ENCODE measurements at places on chromosomes 16 and 17.

- DNase-seq: peak; percentile 65
Observed at GRCh38 chr16:5056352-5056751, 9.4 kb downstream of the C16orf89 start.

DNA sequence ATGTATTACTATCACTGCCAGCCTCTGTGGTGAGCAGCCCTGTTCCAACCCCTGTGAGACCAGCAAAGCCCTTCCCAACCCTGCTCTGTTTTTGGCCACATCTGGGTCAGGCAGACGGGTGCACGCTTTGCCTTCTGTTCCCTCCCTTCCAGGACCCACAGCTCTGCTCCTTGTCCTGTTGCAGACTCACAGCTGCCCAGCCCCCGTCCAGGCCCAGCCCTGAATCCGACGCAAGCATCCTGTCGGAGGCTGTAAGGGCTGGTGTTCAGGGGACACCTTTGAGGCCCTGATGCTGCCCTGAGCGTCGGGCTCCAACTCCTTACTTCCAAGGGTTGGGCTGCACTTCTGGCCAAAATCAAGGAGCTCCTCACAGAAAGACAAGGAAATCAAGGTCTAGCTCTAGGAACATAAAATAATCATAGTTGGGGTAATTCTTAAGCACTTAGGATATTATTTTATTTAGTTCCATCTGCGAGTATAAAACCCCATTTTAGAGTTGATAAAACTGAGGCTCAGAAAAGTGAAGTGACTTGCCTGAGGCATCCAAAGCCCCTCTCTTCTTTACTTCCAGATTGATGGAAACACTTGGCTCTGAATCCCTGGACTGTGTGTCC lies 14.3 kb upstream of the SRCIN1 start:
- DNase-seq: no peak

GRCh38 chr17:58120195-58120822 lies 27.9 kb upstream of the OR4D1 start:
- peak; percentile 56 for DNase-seq

DNA sequence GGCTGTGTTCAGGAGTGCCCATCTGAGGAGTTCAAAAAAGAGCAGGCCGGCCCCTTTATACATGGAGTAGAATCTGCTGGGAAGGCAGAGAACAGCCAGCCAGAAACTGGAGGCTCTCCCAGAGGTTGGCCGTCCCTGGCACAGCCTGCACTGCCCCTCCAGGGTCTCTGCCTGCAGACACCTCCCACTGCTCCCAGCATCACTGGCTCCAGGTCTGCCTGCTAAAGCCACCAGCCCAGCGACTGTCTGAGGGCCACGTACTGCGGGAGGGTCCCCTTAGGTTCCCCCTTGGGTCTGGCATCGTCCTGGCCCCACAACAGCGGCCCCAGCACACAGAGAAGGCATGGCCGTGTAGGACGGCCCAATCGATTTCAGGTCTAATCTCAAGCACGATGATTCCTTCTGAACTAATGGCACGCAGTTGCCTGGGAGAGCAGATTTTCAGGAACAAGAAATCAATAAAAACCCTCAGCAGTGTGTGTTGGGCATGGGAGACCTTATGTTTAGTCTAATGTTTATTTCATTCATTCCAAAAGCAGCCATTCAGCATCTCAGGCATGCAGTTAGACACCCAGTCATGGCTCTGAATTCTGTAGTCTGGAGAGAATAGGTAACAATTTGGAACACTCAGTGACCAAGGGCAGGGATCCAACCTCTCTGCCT lies 95.6 kb downstream of the PGS1 start:
- DNase-seq: no peak

GRCh38 chr17:20300436-20300934 lies 166.9 kb downstream of the LGALS9B start:
- DNase-seq: no peak

GRCh38 chr17:68660302-68660701 lies 59.1 kb upstream of the FAM20A start:
- no peak for DNase-seq

DNA sequence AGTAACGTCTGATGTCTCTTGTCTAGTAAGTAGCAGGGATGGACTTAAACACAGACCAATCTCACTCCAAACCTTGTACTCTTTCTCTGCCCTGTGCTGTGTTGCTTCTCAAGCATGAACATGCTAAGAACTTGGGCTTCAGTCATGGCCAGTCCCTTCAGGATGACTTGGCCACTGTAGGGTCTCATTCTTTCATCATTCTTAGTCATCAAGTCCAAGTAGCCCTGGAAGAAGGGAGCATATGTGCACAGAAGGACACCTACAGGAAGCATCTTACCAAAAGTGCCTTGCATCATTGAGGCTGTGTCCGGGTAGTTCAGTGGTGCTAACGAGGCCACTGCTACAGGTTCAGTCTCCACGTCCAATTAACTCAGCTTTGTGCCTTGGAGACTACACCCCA lies 80.7 kb downstream of the CDK5R1 start:
- DNase-seq: no peak

GRCh38 chr17:62898239-62898864 lies 67.7 kb upstream of the TANC2 start:
- no peak for DNase-seq

DNA sequence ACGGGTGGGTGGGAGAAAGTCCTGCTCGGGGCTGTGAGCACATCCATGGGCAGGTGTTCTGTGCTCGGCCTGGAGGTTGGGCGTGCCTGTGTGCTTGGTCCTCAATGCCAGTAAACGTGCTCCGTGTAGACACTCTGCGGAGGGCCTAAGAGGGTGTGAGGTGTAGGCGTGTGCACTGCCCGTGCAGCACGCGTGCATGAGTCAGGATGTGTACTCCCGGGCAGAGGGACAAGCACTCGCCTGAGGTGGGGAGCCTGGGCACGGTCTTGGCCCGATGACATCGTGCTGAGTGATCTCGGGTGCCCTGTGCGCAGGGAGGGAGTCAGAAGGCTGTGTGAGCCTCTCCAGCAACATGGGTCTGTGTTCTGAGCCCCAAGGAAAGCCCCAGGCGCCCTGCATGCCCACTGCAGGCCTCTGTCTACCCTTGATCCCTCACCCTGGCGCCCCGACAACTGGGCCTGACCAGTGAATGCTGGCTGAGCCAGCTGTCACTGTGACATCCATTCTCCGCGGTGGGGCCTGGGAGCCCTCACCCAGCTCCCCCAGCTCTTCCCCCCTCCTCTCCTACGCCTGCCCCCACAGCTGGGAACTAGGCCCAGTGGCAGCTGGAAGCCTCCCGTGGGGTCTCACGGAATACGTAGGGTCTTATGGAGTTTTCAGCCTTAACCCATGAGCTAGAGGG lies 23.5 kb upstream of the NXPH3 start:
- DNase-seq: no peak

DNA sequence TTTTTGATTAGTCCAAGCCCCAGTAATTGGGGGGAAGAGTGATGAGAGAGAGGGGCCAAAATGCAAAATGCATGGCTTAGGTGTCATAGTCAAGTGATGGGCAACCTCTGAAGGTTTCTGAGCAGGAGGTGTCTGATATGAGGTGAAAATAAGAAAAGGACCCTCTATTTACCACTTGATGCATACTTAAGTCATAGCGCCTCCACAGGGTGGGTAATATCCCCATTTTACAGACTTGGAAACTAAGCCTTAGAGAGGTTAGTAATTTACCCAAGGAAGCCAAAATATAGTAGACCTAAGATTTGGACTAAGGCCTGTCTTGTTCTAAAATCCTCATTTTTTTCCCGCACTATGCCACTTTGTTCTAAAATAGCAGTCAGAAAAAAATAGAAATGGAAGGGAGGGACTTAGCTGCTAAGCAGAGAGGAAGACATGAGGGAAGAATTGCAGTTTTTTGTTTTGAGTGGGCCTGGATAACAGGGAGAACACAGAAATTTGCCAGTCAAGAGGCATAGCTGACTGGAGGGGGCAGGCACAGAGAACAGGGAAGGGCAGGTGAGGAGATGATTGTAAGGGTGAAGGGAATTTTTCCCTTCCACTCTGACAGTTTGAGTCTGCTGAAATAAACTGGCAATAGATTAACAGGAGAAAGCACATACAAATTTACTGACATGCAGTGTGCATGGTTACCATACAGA lies 2.3 kb upstream of the GRB2 start:
- DNase-seq: no peak
